ENCODE measurements at places on chromosomes 6 and 20.

GRCh38 chr20:58205850-58206249 is 22.6 kb downstream of the ANKRD60 start:
- DNase-seq = no peak

- DNase-seq = no peak
Observed at GRCh38 chr6:137754366-137754765, 112.7 kb upstream of the TNFAIP3 start.

DNA sequence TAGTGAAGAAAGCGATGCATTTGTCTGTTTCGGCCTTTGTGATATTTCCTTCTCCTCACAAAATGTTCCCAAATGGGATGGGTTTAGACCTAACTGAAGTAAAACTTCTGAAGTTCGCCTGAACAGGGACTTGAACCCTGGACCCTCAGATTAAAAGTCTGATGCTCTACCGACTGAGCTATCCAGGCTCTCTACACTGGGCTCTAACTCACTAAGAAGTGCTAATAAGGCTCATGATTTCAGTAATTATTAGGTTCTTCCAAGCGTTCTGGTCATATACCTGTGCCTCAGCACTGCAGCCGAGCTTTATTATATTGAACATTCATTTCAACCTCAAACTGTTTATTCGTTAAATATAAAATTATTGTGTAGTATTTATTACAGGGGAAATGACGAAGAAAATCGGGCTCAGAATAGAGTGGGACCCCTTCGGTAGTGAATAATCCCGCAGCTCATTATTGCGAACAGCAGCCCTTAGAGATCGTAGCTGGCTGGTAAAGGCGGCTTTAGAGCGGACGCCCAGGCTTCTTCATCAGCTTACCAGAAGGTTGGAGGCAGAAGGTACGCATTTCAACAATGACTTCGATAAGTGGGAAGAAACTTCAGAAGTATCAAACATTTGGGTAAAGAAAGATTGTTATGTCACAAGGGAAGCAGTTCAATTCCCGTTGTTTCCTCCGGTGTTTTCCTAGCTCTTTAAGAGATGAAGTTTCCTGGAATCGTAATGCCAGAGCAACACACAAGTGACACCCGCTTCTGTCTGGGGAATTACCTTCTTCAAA is 119.0 kb upstream of the ZNF184 start:
- DNase-seq = no peak

DNA sequence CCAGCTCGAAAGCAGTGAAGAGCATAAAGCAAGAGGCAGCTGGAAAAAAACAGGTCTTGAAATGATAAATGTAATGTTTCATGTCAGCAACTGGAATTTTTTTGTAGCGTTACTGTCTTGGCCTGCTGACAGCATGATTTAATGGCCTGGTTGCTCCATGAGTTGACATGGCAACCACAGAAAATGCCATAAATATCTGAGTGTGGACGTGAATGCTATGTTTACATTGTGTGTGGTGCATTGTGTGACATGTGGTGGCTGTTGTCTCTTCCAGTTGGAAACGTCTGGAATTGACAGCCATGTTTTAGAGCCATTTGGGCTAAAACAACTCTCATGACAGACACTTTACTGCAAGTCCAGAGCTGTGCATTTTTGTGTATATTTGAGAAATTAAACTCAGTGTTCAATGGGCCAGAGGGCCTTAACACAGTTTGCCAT is 170.0 kb downstream of the FOXA2 start:
- no peak for DNase-seq

- no peak for DNase-seq
Observed at GRCh38 chr6:35377002-35377401, 34.6 kb downstream of the PPARD start.

- peak; percentile 74 for DNase-seq
Observed at GRCh38 chr6:7073821-7074525, 33.8 kb upstream of the RREB1 start.

DNA sequence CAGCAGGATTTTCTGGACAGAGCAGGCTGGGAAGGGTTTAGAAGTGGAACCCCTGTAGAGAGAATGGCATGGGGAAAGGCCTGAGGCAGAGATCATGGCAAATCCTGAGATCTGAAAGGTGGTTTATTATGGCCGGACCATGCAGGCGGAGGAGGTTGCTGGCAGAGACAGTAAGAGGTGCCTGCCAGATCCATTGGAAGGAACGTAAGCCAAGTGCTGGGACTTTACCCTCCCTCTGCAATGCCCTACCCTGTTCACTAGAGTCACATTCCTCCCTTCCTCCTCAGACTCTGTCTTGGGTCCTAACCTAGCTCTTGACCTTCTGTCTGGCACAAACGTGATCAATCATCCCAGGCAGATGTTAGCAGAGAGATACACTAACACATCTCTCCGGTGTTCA is 66.4 kb upstream of the SLC22A23 start:
- DNase-seq = no peak

- DNase-seq = no peak
Observed at GRCh38 chr6:38755874-38756273, 40.8 kb downstream of the DNAH8 start.

DNA sequence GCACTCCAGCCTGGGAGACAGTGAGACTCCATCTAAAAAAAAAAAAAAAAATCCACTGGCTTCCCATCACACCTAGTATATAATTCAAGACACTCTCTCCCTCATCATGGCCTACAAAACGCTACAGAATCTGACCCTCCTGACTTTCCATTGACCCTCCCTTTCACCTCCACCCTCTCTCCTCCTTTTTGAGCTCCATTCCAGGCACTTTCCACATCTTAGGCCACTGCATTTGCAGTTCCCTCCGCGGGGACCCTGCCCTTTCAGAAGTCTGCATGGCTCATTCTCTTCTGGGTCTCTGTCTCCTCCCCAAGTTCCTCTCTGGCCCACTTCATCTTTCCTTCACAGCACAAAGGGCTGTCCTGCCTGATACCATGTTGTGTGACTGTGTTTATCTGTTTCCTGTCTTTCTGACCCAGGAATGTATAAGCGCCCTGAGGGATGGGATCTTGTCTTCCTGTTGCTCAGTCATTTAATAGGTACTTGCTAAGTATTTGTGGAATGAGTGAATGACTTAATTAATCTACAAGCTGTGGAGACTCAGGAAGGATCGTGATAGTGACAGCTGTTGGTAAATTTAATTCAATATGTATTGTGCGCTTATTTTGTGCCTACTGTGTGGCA is 35.2 kb downstream of the NCR2 start:
- no peak for DNase-seq

DNA sequence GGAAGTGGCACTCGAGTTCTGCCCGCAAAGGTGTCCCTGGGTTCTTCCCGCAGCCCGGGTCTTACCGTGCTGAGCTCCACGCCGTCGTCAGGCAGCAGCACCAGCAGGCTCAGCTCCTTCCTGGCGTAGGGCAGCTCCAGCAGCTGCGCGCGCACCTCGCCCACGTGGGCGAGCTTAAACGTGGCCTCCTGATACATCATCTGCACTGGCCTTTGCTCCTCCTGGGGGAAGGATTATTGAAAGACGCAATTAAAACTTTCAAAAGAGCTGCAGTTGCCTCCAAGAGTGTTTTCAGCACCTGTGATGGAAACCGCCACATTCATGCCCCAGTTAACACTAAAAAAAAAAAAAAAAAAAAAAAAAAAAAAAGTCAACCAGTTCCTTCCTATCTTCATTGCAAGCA is 11.3 kb downstream of the SERPINB9 start:
- peak; percentile 72 for DNase-seq

DNA sequence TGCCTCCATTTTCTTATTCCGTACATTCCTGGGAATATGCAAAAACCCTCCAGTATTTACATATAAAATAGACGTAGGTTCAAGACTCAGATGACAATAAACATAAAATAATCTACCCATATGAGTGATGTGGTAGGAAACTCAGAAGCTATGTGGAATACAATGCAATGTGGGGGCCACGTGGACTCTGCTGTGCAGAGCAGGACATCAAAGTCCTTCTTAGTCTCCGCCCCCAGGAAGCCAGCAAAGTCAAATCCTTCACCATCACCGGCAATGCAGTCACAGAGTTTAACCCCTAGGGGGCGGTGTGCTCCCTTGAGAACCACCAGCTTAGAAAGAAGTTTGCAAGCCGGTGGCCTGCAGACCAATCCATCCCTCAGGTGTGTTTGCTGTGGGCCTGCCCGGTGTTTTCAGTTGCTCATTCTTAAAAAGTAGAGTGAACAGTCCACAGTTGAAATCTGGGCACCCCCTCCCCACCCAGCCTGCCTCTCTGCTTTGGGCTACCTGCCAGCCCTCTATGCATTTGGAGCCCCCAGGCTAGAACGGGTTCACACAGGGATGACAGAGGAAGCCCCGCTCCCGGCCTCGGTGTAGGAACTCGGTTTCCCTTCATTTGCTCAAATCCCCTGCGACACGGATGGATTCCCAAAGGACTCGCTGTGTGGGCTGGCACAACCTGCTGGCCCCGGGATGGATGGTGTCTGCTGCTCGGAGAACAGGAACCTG is 59.9 kb downstream of the SULF2 start:
- peak; percentile 80 for DNase-seq

DNA sequence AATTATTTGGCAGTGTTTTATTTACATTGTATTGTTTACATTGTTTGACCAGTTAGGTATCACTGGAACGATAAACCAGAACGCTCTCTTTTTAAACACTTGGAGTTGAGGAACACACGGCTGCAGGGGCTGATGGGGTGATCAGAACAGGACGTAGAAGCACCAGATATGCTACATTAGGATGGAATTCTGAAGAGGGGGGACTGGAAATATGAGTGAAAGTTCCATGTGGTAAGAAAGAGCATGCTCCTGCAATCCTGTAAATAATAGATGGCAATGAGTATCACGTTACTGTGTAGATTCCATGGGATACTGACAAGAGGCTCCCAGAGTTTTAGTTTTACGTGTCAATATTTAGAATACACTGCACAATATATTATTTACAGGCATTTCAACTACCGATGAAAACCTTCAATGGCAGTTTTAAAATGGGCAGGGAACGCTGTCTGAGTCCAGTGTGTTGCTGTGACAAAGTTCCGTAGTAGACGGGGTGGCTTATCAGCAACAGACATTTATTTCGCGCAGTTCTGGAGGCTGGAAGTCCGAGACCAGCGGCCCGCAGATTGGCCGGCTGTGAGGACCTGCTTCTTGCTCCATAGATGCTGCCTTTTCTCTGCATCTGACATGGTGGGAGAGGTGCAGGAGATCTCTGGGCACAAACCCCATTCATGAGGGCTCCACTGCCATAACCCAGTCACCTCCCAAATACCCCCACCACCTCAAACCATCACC is 43.1 kb downstream of the SYNJ2 start:
- DNase-seq = no peak

DNA sequence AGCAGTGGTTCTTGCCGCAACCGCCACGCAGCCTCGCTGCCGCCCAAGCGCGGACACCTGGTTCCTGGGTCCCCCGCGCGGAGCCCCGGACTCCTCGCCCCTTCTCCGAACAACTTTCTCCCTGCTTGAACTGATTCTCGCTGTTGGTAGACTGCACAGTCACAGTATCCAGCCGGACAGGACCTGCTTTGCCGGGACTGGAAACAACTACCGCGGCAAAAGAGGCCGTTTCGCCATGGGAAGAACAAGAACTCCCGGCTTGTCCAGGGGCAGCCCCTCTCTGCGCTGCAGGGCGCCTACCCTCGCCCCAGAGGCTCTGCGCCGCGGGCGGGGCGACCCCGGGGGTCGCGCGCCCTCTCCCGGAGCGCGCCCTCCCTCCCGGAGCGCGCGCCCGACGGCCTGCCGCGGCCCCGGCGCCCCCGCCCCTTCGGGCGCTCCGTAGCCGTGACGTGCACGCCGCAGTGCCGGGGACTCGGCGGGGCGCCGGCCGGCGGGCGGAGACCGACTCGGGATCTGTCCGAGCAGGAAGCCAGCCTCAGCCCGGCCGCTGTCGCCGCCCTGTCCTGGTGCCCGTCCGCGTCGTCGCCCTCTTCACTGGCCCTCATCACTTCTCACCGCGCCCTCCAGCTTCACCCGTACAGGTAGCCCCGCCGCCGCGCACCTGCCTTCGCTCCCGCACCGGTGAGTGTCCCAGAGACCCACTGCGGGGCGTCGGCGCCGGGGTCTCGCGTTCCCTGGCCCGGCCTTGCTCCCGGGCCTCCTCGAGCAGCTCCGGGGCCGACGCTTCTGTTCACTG is at the start of gene MYO6:
Gene MYO6 (plus strand): TSS at position 497 of the 796 bp plus-strand sequence. CDS start 68,309 bp downstream, outside the sequence.
- peak; percentile 24 for DNase-seq

DNA sequence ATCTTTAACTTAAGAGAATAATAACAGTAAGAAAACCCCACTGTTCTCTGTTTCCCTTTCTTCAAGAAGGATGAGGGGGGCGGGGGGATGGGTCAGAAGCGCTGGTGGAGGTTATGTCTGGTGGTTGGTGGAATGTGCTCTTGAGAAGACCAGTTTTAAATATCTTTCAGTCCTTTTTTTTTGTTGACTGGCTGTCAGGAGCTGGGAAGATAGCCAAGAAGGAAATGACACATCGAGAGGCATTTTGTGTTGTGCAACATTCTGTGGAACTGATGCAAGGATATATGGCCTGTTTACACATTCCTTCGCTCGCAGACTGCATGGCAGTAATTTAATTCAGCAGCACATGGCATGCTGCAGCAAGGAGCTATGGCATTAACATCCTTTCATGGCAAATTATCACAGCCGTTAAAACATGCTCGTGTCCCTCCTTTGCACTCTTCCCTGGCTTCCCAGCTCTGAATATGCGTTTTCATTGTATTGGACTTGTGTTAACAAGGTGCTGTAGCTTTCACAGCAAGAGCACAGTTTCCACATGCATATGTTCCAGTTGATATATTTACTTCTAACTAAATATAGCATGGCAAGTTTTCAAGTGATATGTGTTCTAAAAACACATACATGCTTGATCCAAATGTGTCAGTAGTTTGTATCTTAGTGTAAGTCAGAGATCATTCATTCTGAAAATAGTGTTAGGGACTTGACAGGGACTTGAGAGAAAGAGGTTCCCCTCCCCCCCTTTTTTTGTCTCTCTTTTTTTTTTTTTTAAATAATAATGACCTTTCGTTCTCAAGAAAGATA is 68.2 kb upstream of the SUPT3H start:
- peak; percentile 36 for DNase-seq

GRCh38 chr20:41462372-41463161 is 95.9 kb upstream of the EMILIN3 start:
- no peak for DNase-seq

GRCh38 chr6:45763281-45763680 is 252.4 kb downstream of the CLIC5 start:
- DNase-seq = no peak

GRCh38 chr6:121959501-121959900 is 440.0 kb upstream of the HSF2 start:
- DNase-seq = no peak
